ENCODE measurements at places on chromosomes 11 and 22.

DNA sequence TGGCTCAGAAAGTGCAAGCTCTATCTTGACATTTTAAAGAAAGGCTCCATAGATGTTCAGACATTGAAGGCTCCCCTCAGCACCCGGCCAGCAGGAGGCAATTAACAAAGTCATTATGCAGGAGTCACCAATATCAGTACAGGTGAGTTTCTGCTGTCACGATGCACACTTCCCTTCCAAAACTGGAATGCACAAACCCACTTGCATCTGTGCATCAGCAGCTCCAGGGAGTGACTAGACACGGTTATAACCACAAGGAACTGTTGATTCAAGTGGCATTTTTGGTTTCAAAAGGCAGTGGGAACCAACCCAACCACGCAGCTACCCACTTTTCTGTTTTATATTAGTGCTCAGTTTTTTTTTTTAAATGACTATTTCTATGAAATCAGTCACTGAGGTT, 293.9 kb upstream of the NARS2 start:
- DNase-seq: no peak

DNA sequence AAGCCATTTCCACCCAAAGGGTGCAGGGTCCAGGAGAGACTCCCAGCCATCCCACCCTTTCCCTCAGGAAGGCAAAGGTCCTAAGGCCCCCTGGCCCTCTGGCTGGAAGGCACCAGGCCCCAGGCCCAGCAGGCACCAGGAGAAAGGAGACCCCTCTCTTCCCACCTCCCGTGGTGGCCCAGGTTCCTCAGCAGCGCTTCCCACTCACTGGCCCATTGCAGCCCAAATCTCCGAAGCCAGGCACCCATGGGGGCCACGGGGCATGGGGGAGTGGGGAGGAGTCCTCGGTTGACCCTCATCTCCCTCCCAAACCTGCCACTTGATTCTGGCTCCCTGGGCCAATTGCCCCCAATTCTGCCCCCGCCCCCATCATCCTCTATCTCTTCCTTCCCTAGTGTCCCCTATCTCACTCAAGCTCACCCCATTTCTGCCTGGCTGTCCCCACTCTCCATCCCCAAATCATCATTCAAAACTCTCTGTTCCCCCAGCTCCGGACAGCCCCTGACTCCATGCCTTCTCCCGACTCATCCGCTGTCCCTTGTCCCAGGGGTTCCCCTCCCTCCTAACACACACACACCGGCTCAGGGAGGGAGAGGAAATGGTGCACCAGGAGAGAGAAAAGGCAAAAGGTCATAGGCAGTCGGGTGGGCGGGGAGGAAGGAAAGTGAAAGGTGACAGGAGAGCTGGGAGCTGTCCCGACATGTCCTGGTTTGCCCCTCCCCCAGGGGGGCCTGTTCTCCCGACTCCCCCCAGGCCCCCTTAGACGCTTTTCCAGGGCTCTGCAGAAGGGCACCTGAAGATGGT, 1.2 kb downstream of the LIF start:
- no peak for DNase-seq

DNA sequence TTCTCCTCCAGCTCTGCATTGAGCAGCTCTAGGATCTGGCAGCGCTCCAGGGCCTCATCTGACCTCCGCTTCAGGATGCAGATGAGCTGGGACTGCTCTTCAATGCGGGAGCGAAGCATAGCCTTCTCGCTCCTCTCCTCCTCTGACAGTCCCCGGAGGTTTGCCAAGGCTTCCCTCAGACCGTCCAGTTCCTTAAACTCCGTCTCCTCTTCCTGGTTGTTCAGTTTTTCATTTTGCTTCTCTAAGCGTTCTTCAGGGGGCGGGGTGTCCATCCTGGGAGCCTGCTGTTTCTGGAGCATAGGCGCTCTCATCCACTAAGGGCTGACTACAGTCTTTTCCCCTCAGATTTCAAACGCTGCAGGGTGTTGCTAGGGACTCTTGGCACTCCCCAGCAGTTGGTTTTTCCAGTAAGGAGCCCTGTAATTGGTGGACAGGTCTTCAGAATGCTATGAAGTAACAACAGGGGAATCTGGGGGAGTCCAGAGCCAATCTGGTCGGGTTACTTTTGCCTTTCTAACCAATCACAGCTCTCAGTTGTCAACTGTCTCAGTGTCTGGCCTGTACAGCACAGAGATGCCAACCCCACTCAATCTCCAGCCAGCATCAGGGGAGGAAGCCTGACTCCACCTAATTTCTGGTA, at the start of gene CCDC89:
Gene CCDC89 (minus strand): TSS at position 376 of the 640 bp plus-strand sequence. CDS start 65 bp downstream, at position 311.
- peak; percentile 98 for DNase-seq

GRCh38 chr11:121070951-121071845, 29.8 kb upstream of the TECTA start:
- DNase-seq: no peak

- DNase-seq: no peak
Measured at GRCh38 chr11:16800382-16800781, 61.9 kb downstream of the C11orf58 start.

DNA sequence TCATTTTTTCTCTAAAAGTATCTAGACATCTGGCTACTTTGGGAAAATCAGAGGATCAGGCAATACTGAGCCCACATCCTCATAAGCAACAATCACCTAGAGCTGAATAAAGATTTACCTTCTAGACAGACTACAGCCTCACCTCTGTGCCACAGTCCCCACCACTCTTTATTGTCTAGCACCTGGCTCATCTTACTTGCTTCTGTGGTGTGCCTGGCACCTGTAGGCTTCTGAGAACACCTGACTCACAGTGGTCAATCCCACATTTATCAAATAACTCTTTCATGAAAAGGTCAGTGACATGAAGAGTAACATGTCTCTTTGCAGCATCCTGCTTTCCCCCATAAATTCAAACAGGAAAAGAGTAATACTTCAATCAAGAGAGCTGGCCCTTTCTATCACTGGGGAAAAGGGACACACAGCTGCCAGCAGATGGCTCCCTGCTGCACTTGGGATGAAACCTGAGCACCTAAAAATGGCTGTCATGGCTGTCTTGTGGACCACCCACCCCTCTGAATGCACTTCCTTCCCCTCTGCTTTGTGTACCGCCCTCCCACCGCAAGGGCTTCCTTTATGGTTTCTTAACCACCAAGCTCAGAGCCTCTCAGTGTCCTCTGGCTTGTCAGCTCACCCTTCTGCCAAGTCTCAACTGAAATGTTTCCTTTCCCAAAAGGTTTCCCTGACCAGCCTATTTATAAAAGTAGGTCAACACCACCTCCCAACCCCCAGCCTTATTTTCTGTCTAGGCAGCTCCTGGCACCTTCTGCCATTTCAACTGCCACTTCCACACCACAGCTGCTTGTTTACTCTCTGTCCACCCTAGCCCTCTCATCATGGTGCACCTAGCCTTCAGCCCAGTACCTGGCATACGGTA, 9.3 kb downstream of the TFIP11 start:
- DNase-seq: no peak

DNA sequence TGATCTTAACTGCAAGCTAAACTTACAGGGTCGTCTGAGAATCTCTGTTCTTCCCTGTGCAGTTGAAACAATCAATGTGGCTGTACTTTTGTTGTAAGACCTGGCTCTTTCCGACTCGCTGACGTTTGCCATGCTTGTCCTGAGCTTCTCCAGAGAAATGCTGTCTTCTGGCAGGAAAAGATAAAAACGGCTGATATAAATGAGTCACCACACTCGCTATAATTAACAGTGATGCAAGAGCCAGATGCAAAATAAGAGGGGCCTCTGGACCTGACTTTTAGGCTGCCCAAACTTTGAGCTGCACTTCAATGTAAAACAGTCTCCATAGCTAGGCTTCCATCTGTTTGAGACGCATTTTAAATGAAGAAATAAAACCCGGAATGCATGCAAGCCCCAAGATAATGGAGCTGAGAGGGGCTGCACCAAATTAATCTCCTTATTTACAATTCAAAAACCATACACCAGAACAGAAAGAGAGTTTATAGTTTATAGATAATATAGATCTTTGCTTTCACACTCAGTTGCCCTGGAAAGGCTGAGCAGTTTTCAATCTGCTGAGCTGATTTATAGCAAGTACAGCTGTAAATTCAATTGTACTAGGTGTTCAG, 48.5 kb downstream of the WT1 start:
- DNase-seq: no peak

GRCh38 chr11:31763296-31763695, 47.8 kb downstream of the PAX6 start:
- no peak for DNase-seq

DNA sequence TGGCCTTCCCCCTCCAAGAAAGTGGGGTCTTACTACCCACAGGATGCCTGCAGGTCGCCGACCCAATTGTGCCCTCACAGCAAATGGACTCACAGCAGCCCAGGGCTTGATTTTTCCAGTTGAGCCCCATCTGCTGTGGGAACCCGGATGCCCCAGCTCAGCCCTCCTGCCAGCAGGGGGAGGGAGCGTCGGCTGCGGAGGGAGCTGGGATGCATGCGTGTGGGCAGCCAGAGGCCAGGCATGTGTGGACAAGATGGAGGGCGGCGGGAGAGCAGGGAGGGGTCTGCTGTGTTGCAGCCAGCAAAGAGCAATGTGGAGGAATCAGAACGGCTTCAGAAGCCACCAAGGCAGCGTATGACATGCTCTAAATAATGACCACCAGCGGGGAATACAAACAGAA, 41.0 kb upstream of the EIF3D start:
- no peak for DNase-seq

DNA sequence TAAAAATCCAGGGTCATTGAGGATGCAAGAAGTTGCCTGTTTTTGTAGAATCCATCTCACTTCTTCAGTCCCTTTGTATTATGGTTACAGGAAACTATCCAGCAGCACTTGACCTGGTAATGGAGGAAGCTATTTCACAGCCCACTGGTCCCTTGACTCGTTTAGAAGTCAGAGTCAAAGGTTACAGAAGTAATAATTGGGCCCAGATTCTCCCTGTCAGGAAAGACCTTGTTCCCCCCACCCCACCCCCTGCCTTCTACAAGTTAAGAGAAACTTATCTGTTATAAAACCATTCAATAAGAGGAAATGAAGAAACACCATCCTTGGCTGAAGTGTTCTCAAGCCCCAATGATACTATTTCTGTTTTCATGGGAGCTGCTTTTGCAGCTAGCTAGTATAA, 65.8 kb downstream of the CSTPP1 start:
- DNase-seq: no peak

GRCh38 chr11:27395556-27396258, 32.7 kb upstream of the CCDC34 start:
- DNase-seq: no peak

DNA sequence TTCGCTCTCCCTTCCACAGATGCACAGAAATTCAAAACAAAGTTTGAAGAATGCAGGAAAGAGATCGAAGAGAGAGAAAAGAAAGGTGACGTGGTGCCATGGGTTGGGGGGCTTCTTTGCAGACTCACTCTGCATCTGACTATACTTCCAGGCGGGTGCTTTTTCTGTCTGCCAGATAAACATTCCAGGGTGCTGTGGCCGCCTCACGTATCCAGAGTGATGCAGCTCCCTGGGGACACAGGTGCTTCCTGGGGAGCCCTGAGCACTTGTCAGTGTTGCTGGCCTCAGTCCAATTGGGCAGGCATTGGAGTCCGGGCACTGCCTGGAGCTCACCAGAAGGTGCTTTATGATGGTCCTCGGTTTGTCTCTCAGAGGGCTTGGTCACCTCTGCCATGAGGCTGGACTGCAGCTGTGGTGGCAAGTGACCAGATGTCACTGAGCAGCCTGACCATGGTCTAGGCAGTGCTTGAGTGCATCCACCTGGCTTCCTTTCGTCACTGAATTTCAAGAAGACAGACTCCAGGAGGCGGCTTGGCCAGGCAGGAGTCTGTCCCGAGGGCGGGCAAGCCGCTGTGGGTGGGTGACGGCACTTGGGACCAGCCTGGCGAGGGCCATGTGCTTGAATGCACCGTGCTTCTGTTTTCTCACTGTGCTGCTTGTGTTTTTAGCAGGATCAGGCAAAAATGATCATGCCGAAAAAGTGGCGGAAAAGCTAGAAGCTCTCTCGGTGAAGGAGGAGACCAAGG, 5.1 kb upstream of the ZDHHC8 start:
- DNase-seq: no peak

DNA sequence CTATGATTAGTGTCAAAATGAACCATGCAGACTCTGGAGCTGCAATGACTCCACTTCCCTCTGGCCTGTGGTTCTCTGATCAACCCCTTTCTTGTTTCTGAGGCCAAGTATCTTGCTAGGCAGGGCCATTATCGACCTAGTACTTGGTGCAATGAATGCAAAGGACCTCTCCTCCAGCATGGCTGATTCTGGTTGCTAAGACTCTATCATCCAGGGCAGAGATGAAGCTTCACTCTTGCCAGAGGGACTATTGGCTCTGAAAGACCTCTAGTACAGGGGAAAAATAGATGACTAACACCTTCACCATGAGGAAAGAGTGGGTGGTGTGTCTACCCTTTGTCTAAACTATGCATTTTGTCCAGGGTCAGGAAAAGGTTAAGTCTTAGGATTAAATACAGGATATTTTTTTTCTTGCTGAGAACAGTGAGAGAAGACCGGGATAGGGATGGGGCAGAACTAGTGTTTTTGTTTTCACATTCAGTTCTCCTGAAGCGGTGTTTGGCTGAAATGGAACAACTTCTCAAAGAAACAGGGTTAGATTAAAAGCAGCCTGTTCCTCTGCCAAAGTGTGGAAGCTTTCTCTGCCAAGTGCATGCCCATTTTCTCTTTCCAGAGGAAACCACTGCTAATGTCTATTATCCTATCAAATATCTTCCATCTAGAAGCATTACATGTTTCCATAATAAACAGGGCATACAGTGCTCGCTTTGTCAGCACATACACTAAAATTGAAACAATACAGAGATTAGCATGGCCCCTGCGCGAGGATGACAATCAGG, 5.0 kb upstream of the MTFP1 start:
- no peak for DNase-seq

DNA sequence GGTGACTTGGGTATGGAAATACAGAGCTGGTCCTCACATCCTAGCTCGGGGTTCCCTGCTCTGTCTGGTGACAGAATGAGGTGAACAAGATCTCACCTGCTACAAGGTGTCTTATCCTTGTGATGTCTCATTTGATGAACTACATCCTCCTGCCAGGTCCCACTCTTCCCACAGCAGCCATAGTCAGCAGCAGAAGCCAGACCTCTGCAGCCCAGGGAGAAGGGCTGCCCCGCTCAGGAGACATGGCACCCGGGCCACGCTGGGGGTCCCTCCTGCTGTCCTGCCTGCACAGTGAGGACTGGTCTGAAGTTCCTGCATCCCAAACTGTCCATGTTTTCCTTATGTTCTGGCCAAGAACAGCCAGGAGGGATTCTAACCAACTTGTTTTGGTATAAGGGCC, 414.1 kb downstream of the CTTN start:
- DNase-seq: no peak

GRCh38 chr11:12278766-12279671, 98.4 kb upstream of the PARVA start:
- no peak for DNase-seq

DNA sequence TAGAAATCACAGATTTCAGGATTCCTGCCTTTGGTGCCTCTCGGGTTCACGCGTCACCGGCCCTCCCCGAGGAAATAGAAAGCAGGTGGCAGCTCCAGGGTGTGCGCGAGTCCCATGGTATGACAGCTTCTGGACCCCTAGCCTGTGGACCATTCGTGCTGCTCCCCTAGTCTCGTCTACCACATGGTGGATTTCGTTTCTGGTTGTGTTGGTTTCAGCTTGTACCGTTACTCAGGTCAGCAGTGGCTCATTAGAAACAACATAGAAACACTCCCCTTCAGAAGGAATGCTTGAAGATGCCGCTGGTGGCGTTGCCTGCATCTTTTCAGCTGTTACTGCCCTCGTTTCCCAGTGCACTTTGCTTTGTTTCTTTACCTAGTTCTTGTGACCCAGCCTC, 700 bp downstream of the TTC17 start:
- no peak for DNase-seq
